ENCODE measurements at places on chromosomes 1 and 21.

DNA sequence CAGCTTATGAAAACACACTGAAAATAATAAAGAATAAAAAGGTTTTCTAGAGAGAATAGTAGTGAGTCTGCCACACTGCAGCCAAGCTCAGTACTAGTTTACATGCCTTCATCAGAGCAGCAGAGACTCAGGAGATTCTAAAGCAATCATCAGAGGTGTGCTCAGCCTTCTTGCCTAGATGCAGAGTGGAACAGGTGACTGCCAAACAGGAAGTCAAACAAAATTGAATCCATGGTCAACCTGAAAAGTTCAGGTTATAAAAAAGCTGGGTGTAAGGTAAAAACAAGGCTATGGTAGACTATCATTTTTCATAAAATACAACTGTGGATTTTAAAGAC lies 165.3 kb upstream of the C1orf105 start:
- DNase-seq = no peak

- DNase-seq = no peak
These were observed 64.4 kb downstream of the UMODL1 start for GRCh38 chr21:42135386-42136052.

DNA sequence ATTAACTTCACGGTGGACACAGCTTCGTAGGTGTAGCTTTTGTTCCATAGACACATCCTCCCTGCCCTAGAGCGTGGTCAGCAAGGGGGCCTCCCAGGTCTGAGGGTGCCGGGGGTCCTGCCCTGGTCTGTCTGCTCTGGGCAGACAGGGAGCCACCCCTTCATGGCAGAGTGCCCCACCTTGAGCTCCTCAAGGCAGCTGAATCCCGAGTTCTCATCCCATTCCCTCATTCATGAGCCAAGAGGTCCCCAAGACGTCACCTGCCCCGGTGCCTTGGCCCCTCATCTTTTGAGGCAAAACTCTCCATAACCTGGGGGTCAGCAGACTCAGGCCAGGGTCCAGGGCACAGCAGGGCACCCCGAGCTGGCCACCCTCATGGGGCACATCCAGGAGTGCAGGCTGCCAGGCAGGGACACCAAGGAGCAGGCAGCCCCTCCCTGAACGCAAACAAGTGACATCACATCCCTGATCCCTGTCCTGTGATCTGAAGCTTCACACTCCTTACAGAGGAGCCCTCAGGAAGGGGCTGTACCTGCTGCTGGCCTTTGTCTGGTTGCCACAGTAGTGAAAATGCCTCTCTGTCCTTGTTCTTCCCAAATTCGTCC lies 23.3 kb downstream of the UBASH3A start:
- no peak for DNase-seq

DNA sequence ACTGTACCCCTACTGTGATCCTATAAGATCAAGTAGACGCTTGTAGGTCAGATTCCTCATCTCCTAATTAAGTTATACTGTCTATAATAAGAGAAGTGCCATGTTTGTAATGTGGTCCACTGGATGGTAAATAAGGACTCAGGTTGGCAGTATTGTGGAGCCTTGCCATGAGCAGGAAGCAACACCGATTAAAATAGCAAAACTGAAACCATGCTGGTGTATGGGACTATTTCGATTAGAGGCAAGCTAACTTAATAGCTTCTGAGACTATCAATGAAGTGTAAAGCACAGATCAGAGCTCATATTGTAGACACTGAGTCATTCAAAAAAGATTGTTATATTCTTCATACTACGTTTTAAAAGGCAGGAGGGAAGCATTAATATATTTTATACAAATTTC lies 348.8 kb downstream of the HHAT start:
- no peak for DNase-seq

DNA sequence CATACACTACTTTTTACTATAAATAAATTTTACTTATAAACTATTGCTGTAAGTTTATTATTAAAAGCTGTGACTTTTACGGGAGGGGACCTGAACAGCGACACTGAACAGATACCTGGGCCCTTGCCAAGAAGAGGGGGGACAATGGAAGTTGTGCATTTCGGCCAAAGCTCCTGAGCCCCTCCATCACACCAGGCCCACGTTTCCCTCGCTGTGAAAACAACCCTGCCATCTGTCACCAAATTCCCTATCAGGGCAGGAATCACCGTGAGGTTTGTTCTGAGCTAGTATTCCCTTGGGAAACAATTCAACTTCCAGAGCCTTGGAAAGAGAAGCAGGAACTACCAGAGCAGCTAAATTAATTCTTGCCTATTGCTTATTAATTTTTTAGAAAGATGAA lies 37.0 kb downstream of the VTCN1 start:
- DNase-seq = no peak

DNA sequence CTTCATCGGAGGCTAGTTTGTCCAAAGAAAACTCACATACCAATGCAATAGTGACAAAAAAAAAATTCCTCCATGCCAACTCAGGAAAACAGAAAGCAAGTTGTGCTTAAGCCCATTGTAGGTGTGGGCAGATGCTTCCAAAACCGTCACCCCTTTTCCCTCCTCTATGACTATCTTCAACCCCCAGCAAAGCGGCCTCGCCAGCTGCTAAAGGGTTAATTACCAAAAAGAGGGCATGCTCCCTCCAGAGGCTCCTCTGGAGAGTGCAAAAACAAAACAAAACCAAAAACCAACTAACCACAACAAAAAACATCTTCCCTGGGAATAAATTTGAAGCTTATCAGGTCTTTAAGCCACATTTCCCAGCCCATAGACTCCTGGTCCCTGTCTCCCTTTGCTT lies 1.2 kb downstream of the LMOD1 start:
- DNase-seq = no peak

DNA sequence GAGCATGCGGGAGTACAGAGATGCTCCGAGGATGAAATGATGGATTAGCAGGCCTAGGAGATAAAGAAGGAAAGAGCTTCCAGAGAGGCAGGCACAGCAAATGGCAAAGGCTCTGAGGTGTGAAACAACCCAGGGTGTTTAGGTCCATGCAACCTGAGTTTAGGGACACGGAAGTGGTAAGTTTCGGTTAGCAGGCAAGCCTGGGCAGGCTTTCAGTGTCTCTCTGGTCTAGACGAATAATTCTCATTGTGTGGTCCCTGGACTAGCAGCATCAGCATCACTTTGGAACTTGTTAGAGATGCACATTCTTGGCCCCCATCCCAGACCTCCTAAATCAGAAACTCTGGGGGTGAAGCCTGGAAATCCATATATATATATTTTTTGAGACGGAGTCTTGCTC lies 18.6 kb downstream of the NKAIN1 start:
- DNase-seq = no peak

- DNase-seq = no peak
These were observed 253.0 kb downstream of the FGGY start for GRCh38 chr1:59549903-59550302.

- no peak for DNase-seq
These were observed 62.1 kb upstream of the CD55 start for GRCh38 chr1:207259391-207259790.

DNA sequence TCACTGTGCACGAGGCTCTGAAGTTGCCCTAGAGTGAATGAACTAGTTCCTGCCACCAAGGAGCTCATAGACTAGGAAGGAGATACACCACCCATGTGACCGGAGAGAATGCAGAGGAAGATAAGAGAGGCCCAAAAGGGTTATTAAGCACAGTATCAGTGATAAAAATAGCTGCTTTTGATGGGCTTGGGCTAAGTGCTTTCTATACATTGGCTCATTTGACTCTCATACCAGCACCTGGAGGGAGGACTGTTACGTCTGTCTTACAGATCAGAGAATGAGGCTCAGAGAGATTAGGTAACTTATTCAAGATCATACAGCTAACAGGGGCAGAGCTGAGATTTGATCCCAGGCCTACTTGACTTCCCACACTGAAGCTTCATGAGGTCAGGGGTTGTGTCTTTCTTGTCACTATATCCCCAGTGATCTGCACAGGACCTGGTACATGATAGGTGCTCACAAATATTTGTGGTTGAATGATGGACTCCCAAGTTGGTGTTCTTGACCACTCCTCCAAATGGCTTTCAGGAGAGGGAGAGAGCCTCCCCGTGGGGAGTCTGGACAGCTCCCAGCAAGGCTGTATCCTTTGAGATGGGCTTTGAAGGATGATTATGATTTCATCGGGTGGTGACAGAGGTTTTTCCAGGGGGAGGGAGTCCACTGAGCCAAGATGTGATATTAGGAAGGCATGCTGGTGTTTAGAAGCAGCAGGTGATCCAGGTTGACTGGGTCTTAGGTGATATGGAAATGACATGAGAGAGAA lies 14.4 kb downstream of the PPFIA4 start:
- no peak for DNase-seq

GRCh38 chr1:117162816-117163215 lies 41.3 kb upstream of the TRIM45 start:
- no peak for DNase-seq

- DNase-seq = peak; percentile 88
These were observed 5.5 kb downstream of the TNFRSF25 start for GRCh38 chr1:6460301-6461050.

DNA sequence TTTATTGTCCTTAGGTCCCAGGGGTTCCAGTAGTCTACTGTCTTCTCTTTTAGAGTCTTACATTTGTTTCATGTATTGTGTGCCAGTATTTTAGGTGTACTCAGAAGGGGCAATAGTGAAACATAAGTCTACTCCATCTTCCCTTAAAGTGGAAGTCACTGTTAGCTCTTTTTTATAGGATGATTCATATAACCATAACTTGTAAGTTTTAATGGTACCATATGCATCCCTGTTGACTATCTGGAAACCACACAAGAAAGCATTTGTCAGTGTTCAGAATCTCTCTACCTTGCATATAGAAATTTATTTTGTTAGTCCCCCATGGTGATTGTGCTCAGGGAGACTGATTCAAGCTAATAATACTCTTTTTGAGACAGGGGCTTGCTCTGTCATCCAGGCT lies 149.9 kb downstream of the HS2ST1 start:
- no peak for DNase-seq

- DNase-seq = no peak
These were observed 169.0 kb upstream of the AJAP1 start for GRCh38 chr1:4485398-4485797.

DNA sequence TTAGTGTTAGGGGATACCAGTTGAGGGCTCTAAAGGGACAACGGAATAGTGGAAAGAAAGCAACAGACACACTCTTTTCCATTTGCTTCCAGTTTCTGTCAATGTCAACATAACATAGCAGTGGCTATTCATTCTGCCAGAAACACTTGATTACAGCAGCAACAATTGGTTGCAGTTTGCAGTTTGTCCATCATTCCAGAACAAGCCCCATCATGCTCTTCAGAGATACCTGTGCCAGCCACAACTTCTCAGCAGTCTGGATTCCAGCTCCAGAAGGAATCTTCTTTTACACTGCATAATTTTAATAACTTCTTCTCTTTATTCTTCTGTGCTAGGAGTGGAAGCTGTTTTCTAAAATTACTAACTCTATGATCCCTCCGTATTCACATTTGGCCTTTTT lies 1521.4 kb downstream of the PLA2G4A start:
- DNase-seq = no peak

DNA sequence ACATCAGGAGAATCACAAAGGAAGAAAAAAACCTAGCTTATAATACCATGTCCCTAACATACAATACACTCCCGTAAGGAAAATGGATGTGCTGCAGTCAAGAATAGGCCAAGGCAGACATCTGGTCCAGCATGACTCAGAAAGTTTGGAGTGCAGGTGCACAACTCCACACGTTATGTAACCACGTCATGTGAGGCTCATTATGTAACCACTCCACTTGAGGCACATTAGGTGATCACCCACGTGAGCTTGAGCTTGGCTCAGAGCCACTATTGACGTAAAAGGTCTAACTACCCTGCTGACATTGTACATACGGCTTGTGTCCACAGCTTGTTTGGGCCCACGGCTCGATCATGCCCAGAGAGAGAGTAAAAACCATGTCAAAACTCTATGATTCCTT lies 99.8 kb upstream of the C1orf21 start:
- no peak for DNase-seq

GRCh38 chr1:207941665-207942064 lies 30.7 kb upstream of the CD34 start:
- no peak for DNase-seq

DNA sequence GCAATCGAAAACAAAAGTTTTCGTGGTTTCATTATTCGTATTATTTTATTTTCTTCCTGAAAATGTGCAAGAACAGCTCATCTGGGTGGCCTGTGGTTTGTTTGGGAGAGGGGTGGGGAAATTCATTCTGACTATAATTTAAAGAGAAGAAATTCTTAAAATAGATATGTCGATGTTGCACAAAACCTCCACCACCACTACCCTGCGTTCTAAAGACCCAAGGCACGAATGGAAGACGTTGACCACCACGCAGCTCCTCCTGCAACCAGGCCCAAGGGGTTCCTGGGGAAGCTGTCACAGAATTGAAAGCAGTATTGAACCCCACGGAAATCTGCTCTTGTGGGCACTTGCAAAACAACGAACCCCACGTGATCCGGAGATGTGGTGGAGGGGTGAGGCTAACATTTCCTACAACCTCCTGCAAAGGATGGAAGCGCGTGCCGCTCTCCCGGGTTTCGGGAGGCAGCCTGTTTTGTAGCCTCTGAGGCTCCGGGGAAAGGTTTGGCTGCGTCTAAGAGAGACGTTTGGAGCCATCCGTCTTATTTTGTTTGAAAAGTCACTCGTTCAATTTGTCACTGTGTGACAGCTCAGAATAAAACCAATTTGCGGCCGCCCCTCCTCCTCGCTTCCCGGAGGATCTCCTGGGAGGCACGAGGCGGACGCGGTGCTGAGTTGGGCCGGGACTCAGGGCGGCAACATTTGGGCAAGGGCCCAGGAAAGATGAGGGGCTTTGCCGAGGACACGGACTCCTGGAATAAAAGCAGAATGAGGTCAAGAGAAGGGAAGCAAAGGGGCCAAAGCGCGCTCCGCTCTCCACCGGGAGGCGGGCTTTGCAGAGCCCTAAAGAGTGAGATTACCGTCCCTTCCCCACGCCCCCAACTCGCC lies 810 bp upstream of the HLX start:
- DNase-seq = no peak

GRCh38 chr1:175863299-175864050 lies 120.1 kb upstream of the TNR start:
- no peak for DNase-seq

DNA sequence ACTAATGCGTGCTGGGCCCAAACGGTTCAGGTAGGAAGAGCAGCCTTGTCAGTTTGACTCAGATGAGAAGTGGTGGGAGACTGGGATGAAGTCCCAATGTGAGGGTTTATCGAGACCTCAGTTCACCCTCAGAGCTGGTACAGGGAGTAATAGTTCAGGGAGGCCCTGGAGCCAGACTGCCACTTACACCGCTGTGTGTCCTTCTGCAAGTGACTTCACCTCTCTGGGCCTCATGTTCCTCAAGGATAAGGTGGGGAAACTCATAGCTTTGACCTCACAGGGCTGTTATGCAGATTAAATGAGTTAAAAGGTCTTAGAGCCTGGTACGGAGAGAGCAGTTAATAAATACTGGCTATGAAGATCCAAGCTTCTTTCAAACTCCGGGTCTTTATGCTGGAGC lies 219.9 kb downstream of the TRABD2B start:
- no peak for DNase-seq

DNA sequence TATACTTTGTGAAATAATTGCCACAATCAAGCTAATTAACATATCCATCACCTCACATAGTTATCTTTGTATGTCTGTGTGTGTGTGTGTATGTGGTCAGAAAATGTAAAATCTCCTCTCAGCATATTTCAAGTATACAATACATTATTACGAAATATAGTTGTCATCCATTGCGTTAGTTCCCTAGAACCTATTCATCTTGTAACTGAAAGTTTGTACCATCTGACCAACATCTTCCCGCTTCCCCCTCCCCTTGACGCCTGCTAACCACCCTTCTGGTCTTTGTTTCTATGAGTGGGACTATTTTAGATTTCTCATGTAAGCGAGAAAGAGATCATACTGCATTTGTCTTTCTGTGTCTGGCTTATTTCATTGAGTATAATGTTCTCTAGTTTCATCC lies 455.3 kb downstream of the KCNT2 start:
- DNase-seq = no peak

GRCh38 chr1:206002871-206003801 lies at the start of gene RAB7B:
RAB7B (minus strand) TSS chr1:206003395; CDS start chr1:205994135, 9,260 bp downstream.
- DNase-seq = no peak
